Spinal cord (tissue), 10 donors: ENCODE measurements at places on chromosomes 13 and 19.

DNA sequence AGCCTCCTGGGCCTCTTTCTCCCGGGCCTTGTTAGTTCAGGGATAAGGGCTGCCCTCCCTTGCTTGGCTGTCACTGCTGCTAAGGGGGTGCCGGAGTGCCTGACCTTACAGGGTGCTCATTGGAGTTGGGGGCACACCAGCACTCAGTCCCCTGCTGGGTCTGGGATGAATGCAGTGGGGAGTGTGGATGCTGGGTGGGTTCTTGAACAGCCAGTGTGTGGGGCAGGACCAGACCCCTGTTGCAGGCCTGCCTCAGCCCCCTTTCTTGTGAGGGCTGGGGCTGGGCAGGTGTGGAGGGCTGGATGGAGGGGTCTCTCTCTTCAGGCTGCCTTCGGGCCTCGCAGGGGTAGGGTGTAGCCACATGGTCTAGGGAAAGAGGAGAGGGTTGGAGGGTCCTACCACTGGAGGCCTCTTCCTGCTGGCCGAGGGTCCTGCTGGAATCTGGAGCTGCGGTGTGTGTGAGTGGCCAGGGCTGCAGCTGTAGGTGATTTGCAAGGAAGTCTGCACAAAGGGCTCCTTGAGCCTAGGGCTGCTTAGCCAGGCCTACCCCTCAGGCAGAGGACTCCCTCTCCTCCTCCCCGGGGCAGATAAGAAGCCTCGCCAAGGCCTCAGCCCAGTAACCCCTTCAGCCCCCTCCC, 3.2 kb downstream of the CEBPA start:
- H3K36me3 ChIP-seq, result no peaks in the 10 kb centered on the region
- H3K27me3 ChIP-seq, result peaks cover 53% of the 10 kb centered on the region
- H3K27ac ChIP-seq, result no peak overlapping the region
- no peak overlapping the region for H3K4me3 ChIP-seq

GRCh38 chr13:27037571-27037970, 134.0 kb downstream of the USP12 start:
- H3K36me3 ChIP-seq, result no peaks in the 10 kb centered on the region
- H3K27me3 ChIP-seq, result no peaks in the 10 kb centered on the region
- no peak overlapping the region for H3K4me3 ChIP-seq
- H3K27ac ChIP-seq, result no peak overlapping the region

DNA sequence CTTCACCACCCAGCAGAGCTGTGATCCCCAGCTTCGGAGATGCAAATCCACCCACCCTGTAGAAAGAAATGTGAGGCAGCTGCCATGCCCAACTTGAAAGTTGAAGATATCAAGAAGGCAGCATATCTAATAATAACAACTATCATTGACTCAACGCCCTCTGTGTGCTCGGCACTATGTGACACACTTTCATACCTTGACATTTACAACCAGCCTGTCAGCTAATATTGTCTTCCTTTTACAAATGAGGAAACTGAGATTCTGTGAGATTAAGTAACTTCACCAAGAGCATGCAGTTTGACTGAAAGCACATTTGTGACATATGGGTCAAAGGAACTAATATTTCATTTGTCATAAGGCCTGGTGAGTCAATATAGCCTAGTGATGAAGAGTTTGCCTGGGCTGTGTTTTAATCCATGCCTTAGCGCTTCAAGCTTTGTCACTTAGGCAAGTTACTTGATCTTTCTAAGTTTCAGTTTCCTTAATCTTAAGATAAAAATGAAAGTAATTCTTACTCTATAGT, 137.0 kb downstream of the FLT1 start:
- no peak overlapping the region for H3K27ac ChIP-seq
- DNase-seq, result no peak
- H3K27me3 ChIP-seq, result no peaks in the 10 kb centered on the region
- no peaks in the 10 kb centered on the region for H3K36me3 ChIP-seq

GRCh38 chr13:34419025-34419424, 523.0 kb upstream of the NBEA start:
- H3K4me3 ChIP-seq, result no peak overlapping the region
- H3K27me3 ChIP-seq, result no peaks in the 10 kb centered on the region
- no peak overlapping the region for H3K27ac ChIP-seq
- no peaks in the 10 kb centered on the region for H3K4me1 ChIP-seq

DNA sequence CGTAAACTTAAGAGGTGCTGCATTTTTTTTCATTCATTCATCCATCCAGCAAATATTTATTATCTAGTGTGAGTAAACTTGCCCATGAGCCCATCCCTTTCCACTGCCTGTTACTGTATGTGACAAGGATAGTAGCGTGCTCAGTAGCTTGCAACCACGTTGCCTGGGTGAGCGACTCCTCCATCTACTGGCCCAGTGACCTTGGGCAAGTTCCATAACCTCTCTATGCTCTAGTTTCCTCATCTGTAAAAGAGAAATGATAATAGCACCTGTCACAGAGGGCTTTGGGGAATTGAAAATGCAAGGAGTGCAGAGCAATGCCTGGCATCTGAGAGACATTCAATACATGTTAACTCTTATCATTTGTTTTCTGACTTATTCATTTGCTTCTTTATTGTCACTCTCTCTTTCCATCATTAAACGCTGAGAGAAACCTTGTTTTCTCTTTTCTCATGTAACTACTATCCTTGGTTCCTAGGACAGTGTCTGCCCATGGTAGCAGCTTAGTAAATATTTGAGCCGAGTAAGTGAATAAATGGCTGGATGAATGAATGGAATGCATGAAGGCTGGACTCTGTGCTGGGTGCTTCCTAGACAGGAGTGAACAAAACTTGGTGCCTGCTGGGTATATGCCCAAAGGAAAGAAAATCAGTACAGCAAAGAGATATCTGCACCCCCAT, 19.9 kb downstream of the LRCH1 start:
- no peaks in the 10 kb centered on the region for H3K36me3 ChIP-seq
- no peak overlapping the region for H3K4me3 ChIP-seq
- peaks cover 9% of the 10 kb centered on the region for H3K4me1 ChIP-seq
- no peak for DNase-seq
- no peak overlapping the region for H3K27ac ChIP-seq
- H3K27me3 ChIP-seq, result no peaks in the 10 kb centered on the region

DNA sequence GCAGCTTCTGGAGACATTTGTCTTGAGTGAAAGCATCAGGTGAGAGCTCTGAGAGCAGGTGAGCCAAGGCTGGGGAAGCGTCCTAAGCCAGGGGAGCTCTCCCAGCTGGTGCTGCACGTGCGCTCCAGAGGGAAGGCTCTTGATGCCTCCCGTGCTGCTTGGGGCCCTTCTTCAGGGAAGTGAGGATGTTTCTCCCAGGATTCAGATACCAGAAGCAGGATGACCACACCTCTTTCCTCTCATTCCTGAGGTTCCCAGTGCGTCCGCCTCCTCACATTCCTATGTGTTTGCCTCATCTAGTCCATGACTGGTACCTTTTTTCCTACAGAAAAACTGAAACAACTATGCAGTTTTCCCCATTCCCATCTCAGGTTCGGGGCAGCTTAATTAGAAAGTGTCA, 231.0 kb upstream of the IRS2 start:
- no peaks in the 10 kb centered on the region for H3K27me3 ChIP-seq
- H3K4me1 ChIP-seq, result no peaks in the 10 kb centered on the region
- no peak overlapping the region for H3K4me3 ChIP-seq
- no peak for DNase-seq
- H3K36me3 ChIP-seq, result no peaks in the 10 kb centered on the region

DNA sequence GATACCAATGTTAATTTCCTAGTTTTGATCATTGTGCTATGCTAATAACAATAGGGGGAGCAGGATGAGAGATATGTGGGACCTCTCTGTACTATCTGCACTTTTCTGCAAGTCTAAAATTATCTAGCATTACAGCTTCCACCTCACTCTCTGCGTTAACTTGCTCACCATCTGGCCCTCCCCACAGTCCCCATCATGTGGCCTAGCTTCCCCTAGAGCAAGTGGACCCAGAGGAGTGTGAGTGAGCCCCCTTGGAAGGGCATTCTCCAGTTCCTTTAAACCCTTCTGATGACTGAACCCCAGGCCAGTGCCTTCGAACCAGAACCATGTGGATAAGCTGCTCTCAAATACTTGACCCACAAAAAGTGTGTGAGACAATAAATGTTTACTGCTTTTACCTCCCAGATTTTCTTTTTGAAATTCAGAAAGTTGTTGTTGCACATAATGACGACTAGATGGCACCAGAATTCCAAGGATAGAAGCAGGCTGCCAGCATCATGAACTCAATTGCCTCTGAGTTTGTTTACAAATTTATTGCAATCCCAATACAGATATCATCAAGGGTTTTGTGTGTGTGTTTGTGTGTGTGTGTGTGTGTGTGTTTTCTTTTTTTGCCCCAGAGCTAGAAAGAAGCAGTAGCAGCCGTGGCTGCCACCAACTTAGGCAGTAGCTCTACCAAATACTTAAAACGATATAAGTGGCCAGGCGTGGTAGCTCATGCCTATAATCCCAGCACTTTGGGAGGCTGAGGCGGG, 49.0 kb upstream of the ZNF780A start:
- no peak overlapping the region for H3K4me3 ChIP-seq
- H3K4me1 ChIP-seq, result no peaks in the 10 kb centered on the region
- H3K27me3 ChIP-seq, result no peaks in the 10 kb centered on the region
- DNase-seq, result peak; percentile 35

- no peak overlapping the region for H3K4me3 ChIP-seq
- DNase-seq, result no peak
- H3K36me3 ChIP-seq, result no peaks in the 10 kb centered on the region
- no peaks in the 10 kb centered on the region for H3K27me3 ChIP-seq
Measured at GRCh38 chr13:102132777-102133295, 269.0 kb downstream of the FGF14 start.

DNA sequence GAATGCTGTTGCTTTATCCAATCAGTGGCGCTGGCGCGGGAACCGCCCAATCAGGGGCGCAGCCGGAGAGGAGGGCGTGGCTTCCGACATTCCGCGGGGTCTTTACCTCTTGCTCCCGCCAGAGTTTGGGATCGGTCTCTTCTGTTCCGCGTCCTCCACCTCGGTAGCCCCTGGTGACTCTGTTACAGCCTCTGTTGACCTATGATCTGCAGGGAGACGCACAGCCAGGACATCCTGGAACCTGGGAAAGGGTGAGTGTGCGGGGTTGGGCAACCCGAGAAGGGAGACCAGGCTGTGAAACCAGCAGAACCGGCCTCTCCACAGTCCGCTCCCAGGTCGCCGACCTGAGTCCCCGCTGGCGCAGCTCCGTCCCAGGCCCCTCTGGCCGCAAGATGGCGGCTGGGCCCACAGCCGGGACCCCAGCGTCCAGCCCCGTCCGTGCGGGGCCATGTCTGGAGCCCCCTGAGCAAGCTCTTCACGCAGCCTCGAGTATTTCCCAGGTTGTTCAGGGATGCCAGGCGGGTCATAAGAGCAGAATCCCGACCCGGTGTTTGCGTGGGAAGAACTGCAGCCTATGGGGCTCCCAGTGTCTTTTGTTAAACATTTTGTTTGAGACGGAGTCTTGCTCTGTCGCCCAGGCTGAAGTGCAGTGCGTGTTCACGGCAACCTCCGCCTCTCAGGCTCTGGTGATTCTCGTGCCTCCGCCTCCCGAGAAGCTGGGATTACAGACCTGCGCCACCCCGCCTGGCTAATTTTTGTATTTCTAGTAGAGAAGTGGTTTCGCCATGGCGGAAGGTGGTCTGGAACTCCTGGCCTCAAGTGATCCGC, 4.4 kb upstream of the ZNF681 start:
- no peaks in the 10 kb centered on the region for H3K36me3 ChIP-seq
- peak overlapping the region; percentile 44 for H3K4me3 ChIP-seq
- no peaks in the 10 kb centered on the region for H3K4me1 ChIP-seq
- no peaks in the 10 kb centered on the region for H3K27me3 ChIP-seq
- no peak overlapping the region for H3K27ac ChIP-seq

- DNase-seq, result no peak
- H3K36me3 ChIP-seq, result no peaks in the 10 kb centered on the region
- H3K27ac ChIP-seq, result peak overlapping the region; percentile 91
- H3K4me1 ChIP-seq, result peaks cover 51% of the 10 kb centered on the region
- H3K27me3 ChIP-seq, result no peaks in the 10 kb centered on the region
- peak overlapping the region; percentile 37 for H3K4me3 ChIP-seq
Measured at GRCh38 chr19:47227352-47228167, 3.4 kb downstream of the BBC3 start.

DNA sequence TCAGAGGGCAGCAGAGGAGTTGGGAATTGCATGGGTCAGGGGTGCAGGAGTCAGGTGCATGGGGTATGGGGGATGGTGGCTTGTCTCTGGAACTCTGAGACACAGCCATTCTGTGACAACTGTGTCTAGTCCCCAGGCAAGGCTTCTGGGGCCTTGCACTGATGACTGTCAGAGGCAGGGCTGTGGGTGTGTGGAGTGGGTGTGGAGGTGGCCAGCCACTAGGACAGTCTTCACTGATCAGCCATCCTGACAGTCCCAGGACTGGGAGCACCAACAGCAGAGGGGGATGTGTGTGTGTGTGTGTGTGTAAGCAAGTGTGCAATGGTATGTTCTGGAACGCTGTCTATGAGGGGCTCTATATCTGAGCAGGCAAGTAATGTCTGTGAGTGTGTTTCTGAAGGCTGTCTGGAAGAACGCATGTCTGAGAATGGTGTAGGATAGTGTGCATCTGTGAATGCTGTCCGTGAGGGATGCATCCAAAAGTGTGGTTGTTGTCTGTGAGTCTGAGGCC, 5.4 kb downstream of the NUMBL start:
- no peak overlapping the region for H3K4me3 ChIP-seq
- peaks cover 68% of the 10 kb centered on the region for H3K36me3 ChIP-seq
- no peak overlapping the region for H3K27ac ChIP-seq
- DNase-seq, result no peak
- H3K27me3 ChIP-seq, result no peaks in the 10 kb centered on the region

- no peak overlapping the region for H3K27ac ChIP-seq
- no peak overlapping the region for H3K4me3 ChIP-seq
Measured at GRCh38 chr13:113102727-113103126, 2.9 kb upstream of the F7 start.

DNA sequence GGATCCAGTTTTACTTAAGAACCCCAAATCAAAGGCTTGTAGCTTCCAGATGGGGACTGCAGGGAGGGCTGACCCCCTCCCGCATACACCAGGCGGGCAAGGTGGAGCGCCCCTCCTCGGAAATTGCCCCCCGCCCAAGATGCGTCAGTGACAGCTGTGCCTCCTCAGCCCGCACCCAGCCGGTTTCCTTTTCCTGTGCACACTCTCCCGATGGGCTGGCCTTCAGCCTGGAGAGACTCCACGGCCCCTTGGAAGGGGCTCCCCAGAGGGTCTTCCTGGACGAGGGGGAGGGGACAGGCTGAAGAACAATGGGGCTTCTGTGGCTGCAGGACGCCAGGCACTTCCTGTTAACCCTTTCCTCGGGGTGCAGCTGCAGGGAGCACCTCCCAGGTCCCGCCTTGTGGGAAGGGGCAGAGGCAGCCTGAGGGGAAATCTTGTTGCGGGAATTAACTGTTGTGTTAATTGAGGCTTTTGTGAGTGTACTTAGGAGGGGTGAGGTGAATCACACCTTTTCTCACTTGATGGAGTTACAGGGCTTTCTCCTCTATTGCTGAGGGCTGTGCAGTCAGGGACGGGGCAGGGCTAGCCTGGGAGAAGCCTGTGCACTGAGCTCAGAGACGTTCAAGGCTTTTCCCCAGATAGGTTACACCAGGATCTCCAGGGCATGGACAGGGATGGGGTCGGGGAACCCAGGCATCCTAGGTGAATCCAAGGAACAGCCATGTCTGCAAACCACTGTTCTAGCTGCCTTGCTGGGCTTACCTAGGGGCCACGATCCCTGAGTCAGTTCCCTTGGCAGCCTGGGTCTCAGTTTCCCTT, 14.3 kb downstream of the IER2 start:
- no peak for DNase-seq
- no peaks in the 10 kb centered on the region for H3K27me3 ChIP-seq
- H3K4me1 ChIP-seq, result peaks cover 57% of the 10 kb centered on the region
